Posterior vena cava (tissue), 2 donors: ENCODE measurements at places on chromosomes 6 and 20.
A peak's percentile ranks its signal among the peaks of the same experiment; 100 is the strongest.

- no peak for DNase-seq
These were observed 171.3 kb downstream of the FAXC start for GRCh38 chr6:99178168-99178567.

- no peak for DNase-seq
These were observed at the start of gene HNF4A for GRCh38 chr20:44355498-44356352. Gene HNF4A, plus strand, starts transcription at chr20:44355699. Its CDS starts 106 bp downstream, at chr20:44355805.

DNA sequence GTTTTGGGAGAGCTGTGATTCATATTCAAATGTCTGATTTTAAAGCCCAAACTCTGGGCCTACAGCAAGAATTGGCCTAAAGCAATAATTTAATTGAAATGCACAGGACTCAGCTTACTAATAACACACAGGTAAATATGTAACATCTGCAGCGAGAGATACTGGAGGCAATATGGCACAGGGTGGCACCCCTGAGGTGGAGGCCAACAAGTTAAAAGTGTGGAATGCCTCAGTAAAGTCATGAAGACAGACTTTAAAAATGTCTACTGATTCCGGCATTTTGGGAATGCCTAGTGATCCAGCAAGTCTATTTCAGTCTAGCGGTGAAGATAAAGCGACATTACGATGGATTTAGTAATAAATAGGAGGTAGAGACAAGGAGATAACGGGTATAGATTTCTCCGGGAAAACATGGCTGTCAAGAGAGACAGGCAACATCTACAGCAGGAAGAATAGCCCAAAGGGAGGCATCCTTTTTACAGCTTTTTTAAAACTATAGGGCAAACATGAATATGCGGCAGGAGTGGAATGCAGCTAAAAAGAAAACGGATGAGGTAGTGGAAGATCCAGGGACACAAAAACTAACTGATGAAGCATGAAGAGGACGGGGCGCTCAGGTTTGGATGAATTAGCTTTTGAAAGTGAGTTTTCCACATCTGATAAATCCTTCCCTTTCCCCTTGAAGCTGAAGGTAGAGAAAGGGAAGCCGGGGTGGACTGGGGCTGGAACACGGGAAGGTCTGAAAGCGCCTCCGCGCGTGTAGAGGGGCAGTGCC is 1.2 kb downstream of the NANP start:
- DNase-seq = no peak

DNA sequence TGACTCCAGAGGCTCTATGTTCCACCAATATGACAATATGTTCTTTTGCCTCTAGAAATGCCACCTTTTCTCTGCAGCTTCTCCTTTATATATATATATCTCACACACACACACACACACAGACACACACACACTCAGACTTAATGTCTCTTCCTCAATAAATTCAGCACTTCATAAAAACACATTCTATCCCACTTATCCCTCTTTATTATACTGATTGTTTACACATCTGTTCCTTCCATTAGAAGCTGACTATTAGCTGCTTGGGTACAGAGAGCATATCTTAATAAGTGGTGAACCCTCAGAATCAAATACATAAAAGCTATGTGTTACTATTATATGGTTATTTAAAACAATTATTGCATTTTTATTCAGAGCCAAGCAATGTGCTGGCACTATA is 23.3 kb downstream of the NRSN1 start:
- DNase-seq = no peak

DNA sequence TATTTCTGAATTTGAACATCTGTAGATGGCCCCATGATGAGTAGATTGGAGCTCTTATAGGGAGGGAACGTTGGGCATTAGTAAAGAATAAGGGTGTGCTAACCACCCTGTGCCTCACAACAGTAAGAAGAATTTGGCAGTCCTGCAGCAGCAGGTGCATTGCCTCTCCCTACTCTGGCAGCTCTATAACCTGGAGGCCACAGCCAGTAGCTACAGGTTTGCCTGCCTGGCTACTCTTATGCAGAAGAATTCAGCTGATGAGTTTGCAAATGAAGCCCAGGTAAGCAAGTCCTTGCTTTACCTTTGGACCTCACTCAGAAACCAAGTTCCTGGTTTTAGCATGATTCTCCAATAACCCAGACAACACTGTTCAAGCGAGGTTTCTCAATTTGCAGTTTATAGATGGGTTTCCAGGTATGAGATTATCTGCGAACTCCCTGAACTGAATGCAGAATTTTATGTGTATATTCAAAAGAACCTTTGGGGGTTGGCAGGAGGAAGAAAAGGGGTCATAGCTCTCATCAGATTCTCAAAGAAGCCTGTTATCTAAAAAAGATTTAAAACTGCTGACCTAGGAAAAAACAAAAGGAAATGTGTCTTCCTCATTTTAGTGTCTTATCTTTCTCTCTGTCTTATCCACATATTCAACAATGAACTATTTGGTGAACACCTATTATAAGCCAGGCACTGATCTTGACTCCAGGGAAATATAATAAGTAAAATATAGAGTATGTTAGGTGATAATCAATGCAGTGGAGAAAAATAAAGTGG is 18.9 kb downstream of the TREML1 start:
- no peak for DNase-seq

DNA sequence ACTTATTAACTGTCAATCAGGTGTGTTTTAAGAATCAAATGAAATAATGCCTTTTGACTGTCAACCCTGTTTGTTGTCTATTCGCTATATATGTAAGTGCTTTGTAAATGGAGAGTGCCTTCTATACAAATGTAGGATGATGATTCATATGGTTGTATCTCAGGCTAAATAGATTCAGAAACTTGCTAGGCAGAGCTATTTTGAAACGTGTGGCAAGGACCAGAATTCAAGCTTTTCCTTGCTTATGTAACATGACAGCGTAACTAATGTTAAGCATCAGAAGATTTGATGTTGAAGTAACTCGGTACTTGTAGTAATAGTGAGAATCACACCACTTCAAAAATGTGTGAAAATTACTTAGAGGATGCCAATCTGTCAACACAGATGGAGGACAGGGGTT is 3.4 kb downstream of the OGFRL1 start:
- no peak for DNase-seq

DNA sequence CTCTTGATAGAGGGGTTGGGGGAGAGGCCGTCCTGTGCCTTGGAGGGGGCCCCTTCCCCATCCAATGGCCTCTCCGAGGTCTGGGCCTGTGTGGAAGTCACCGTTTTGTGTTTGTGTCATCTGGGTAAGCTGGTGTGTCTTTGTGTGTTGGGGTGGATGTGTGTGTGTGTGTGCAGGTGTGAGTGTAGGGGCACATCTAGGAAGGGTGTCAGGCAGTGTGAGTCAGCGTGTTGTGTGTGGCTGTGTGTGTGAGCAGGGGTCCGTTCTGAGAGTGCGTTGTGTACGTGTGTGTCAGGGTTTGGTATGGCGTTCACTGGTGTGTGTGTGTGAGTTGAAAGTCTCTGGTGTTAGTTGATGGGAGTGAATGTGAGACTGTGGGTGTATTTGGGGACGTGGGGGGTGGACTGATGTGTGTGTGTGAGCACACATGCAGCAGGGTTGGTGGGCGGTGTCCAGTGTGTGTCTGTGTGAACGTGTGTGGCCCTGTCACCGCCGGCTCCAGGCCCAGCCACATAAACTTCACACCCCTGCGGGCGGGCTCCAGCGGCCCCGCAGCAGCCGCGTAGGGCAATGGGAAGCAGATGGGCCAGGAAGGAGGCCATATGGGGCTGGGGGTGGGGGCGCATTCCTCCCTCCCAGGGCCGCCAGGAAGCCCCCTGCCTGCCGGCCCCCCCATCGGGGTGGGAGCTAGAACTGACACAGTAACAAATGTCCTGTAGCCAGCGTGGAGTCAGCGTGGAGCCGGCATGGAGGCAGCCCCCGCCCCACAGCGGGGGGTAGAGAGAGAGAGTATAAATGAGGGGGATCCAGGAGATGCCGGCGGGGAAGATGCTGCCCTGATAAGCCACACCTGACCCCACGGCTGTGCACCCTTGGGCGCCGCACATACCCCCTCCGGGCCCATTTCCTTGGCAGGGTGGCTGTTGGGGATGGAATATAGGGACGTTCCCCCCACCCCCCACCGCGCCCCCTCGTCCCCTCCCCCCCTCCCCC is 32.1 kb downstream of the SNAI1 start:
- no peak for DNase-seq

- DNase-seq = no peak
These were observed 257.6 kb upstream of the SUPT3H start for GRCh38 chr6:45635284-45635867.

- no peak for DNase-seq
These were observed 545 bp downstream of the ACTR5 start for GRCh38 chr20:38748861-38749149.

DNA sequence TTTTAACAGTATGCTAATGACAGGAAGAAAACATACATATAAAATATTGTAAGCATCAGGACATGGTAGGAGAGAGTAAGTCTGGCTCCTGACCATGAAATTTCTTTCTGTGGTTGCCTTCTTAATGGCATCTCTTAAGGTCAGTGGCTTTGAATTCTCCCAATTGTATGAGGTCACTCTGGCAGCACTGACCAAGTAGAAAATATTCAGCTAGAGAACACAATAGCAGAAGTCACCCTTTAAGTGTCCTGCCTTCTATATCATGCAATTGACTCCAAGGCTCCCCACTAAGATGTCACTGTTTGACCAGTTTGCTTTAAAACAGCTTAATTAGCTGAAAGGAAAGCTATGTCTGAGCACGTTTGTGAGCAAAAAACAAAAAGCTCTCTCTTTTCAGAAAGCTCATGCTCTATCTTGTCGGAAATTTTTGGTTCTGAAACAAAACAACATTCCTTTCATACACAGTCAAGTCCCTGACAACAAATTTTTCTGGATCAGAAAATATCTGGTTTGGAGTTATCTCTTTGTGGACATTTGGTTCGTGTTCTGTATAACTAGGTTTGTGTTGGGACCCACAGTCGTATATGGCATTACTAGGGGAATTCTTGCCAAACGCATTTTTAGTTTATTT is 120.9 kb upstream of the IFNGR1 start:
- no peak for DNase-seq

- no peak for DNase-seq
These were observed 106.0 kb upstream of the TNFAIP3 start for GRCh38 chr6:137761072-137761471.

GRCh38 chr6:37940074-37940847 is 120.7 kb downstream of the ZFAND3 start:
- DNase-seq = no peak

- DNase-seq = no peak
These were observed 6.1 kb upstream of the DOK5 start for GRCh38 chr20:54469293-54469692.

DNA sequence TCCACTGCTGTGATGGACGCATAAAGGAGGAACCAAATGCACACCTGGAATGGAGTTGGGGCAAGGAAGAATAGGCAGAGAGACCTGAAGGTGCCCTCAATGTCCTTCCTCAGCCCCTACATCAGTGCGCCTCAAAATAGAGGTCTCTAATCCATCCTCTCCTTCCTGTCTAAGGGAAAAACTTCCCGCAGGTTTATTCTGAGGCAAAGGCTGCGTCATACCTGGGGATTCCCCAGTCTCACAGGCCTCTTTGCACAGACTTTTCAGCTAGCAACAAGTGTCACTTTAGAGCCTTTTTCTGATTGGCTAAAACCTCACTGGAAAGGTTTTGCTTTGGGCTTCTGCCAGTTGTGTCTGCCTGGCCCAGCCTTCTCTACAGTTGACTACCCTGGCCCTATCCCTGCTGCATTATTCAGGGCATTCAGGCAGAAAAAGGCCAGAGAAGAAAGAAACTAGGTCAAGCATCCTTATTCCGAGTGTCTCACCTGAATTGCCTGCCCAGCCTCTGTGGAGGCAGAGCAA is 1.8 kb upstream of the HLA-DQB1 start:
- no peak for DNase-seq

- DNase-seq = no peak
These were observed 38.6 kb downstream of the DNAH8 start for GRCh38 chr6:38753707-38754106.

GRCh38 chr6:84258268-84258667 is 30.8 kb upstream of the CEP162 start:
- DNase-seq = no peak

- peak; percentile 51 for DNase-seq
These were observed 19.7 kb upstream of the TM9SF4 start for GRCh38 chr20:32089637-32090362.

- DNase-seq = peak; percentile 26
These were observed 366.6 kb downstream of the PREX1 start for GRCh38 chr20:48461091-48461734.

DNA sequence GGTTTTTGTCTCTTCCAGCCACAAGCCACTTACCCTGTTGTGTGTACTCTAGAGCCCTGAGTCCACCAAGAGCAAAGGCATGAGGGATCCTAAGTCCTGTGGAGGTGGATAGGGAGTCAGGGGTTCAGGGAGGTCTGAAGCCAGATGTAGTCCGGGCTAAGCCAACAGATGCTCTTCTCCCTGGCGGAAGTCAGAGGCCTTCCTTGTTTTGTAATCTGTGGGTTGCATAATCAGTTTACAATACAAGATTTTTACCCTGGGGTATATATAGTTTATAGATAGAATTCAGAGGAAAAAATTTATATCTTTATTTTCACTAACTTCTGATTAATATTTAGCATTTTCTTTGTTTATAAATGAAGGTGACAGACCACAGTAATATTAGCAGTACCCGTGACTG is 9.2 kb downstream of the LAMP5 start:
- DNase-seq = no peak

- DNase-seq = no peak
These were observed 5.3 kb upstream of the COL12A1 start for GRCh38 chr6:75210885-75211739.

GRCh38 chr6:145067430-145067829 is 667.9 kb downstream of the EPM2A start:
- DNase-seq = no peak

DNA sequence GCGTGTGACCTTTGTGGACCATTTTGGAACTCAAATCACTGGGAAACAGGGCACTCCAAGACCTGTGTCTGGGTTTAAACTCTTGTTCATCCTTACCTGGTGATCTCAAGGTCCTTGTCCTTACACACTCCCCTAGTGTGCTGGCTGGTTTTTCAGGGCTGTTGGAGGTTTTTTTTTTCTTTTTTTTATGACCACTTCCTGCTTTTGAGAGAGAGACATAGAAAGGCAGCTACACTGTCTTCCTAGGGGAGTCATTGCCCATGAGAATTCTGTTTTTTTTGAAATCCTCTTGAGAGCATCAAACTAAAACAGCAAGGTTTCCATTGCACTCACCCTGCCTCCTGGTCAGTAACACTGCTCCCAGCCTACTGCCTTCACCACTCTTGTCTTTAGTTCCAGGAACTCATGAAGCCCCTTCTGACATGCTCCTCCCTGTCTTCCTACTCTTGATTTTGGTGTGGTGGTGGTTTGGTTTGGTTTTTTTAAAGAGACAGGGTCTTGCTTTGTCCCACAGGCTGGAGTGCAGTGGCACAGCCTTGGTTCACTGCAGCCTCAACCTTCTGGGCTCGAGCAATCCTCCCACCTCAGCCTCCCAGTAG is 28.6 kb downstream of the PRPH2 start:
- DNase-seq = no peak

GRCh38 chr6:148955441-148955840 is 208.6 kb downstream of the UST start:
- DNase-seq = no peak

GRCh38 chr6:20932284-20932683 is 398.0 kb downstream of the CDKAL1 start:
- no peak for DNase-seq

DNA sequence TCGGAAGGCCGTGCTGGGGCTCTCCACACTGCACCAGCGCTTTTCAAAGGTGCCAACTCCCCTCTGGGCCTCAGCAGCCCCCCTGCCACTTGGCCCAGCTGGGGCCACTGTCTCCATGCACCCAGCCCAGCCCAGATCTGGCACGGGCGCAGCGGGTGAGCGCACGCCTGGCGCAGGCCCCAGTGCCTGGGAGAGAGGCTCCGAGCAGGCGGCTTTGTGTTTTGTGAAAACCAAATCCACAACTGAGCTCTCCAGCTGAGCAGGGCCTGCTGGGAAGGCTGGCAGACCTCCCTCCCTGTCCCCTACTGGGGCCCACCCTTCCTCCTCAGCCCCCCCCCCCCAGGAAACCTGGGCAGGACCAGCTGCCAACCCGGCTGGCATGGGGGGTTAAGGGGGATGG is 17.0 kb downstream of the MDGA1 start:
- DNase-seq = no peak
